Activated CD8-positive, alpha-beta memory T cell treated with anti-CD3 and anti-CD28 coated beads for 1 hour (primary cell): ENCODE measurements at places on chromosomes 2 and 18.

DNA sequence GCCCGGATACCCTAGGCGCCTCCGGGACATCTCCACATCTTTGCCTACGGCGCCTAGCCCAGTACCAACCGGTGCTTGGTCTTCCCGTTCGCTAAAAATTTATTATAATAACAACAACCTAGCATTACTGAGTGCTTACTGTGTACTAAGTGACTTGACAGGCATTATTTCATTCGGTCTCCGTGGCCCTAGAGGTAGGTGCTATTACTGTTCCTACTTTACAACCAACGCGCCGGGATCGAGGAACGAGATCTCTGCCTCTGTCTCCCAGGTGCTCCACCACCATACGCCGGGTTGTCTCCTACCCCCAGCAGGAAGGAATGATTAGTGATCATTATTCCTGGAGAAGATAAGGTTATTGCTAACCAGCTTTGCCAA lies 657 bp upstream of the BIN1 start:
- no peak for DNase-seq

DNA sequence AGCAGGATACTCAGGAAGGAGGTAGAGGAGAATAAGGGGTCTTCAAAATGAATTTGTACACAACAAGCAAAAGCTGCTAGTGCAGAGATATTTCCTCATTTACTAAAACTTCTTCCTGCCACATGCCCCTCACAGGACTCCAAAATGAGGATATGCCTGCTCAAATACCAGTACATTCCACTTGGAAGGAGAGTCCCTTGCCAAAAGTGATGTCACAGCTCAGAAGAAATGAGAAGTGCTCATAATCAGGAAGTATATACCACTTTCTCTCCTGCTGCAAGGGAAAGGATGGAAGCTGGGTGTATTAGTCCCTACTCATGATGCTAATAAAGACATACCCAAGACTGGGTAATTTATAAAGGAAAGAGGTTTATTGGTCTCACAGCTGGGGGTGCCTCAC lies 87.7 kb upstream of the FSHR start:
- no peak for DNase-seq

GRCh38 chr2:54524226-54524991 lies 68.3 kb downstream of the SPTBN1 start:
- DNase-seq, result no peak

GRCh38 chr18:13323186-13323585 lies 104.6 kb downstream of the LDLRAD4 start:
- DNase-seq, result no peak

DNA sequence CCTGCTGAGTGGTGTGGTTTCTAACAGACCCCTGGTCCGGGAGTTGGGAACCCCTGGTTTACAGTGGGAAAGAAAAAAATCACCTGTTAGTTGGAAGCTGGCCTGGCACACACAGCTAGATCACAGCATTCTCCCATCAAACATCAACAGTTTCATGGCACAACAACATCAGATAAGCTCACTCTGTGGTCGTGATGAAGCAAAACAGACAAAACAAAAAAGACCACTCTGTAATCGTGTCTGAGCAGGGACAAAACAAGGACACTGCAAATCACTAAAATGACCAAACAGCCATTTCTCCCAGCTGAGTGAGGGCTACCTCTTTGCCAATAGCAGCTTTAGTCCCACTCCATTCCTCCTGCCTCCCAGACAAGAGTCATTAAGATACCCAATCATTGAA lies 9.0 kb upstream of the IMPACT start:
- no peak for DNase-seq

DNA sequence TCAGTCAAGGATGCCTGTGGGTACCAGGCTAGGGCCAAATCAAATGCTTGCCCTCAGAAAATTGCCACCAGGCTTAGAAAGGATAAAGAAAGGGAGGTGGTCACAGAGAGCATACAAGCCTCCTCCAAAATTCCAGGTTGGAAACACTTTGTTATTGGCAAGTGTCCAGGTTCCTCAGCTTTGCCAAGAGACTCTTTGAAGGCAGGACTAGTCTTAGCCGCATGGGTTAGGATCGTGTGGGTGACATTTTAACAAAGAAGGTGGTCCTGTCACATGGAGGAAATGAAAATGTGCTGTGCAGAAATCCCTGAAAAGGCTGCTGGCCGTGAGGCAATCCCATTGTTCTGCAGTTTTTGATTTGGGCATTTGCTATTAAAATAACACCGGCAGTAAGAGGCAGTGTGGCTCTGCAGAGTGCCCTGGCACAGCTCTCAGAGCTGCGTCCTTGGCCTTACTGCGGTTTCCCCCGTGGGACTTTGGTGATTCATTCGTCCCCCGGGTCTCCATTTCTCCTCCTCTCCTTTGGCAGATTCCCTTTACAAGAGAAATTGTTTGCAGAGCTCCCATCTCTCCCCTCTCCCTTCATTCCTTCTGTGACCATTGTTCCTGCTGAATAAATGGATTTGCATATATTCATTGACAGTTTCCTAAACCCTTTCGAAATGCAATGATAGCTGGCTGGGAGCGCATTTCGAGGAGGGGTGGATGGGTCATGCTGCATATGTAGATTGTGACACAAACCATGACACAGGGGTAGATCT lies 187.3 kb downstream of the VAPA start:
- no peak for DNase-seq

- no peak for DNase-seq
These were observed 271.4 kb downstream of the SATB2 start for GRCh38 chr2:199186301-199186751.

GRCh38 chr2:241268306-241268705 lies 47.2 kb downstream of the HDLBP start:
- DNase-seq, result no peak

DNA sequence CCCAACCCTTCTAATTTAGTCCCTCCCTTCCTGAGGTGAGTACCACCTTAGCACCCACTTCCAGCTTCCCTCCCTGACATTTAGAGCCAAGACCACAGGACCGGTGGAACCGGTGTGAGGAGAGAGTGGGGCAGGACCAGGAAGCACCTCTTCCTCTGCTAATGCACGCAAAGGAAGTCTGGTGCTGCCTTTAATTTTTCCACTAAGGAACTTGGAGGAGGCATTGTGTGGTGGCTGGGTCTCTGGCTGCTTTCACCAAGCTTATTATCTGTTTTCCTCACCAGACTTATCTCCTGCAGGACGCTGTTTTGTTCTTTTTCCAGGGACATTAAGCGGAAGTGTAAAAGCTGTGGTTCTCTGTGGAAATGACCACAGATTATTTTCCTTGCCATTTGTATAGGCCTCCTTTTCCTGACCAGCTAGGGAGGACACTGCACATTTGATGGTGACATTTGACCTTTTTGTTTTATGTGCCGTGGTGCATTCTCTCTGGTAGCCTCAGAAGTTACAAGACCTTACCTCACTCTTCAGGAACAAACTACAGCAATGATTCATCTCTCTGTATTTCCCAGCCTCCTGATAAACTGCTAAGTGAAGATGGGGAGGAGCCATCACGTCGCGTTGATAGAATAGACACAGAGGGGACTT lies 39.8 kb upstream of the SPTBN1 start:
- no peak for DNase-seq

GRCh38 chr2:12453731-12454130 lies 263.0 kb upstream of the TRIB2 start:
- DNase-seq, result no peak

GRCh38 chr2:240685771-240686371 lies 3.2 kb upstream of the AQP12B start:
- DNase-seq, result no peak
